Fibroblast of mammary gland (primary cell): ENCODE measurements at places on chromosomes 6 and 20.

- DNase-seq = no peak
Observed at GRCh38 chr20:50196896-50197295, 6.3 kb downstream of the CEBPB start.

- no peak for DNase-seq
Observed at GRCh38 chr20:46648903-46649649, 2.2 kb downstream of the SLC13A3 start.

GRCh38 chr6:39128832-39129231 lies 13.8 kb upstream of the SAYSD1 start:
- peak; percentile 19 for DNase-seq

DNA sequence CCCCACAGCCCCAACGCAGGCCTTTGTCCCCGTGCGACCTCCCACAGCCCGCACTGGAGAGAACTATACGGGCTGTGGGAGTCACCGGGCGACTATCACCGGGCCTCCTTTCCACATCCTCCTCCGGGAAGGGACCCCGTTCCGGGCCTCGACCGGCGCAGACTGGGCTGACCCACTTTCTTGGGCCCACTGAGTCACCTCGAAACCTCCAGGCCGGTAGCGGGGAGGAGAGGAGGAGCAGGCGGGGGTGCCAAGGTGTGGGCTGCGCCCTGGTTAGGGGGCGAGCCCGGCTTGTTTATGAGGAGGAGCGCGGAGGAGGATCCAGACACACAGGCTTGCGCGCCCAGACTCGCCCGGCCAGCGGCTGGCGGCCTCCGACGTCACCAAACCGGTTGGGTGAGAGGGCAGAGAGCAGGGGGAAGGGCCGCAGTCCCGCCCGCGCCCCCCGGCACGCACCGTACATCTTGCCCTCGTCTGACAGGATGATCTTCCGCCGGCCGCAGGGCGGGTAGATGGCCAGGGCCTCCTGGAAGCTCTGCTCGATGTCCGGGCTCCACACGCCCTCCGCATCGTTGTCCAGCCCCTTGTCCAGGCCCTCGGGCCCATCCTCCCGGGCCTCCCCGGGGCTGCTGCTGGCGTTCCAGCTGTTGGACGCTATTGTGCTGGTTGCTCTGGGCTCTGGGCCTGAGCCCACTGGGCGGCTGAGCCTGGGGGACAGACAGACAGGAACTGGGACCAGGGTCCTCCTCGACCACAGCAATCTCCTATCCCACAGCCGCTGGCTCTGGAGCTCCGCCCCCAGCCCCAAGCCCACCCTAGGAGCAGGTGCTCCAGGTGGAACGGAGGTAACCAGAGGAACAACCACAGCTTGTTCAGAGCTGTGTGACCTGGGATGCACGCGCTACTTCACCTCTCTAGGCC lies 10.6 kb downstream of the TEAD3 start:
- no peak for DNase-seq
